ENCODE measurements at places on chromosomes 11 and 22.

GRCh38 chr11:105975128-105975527 is 46.9 kb downstream of the MSANTD4 start:
- no peak for DNase-seq

DNA sequence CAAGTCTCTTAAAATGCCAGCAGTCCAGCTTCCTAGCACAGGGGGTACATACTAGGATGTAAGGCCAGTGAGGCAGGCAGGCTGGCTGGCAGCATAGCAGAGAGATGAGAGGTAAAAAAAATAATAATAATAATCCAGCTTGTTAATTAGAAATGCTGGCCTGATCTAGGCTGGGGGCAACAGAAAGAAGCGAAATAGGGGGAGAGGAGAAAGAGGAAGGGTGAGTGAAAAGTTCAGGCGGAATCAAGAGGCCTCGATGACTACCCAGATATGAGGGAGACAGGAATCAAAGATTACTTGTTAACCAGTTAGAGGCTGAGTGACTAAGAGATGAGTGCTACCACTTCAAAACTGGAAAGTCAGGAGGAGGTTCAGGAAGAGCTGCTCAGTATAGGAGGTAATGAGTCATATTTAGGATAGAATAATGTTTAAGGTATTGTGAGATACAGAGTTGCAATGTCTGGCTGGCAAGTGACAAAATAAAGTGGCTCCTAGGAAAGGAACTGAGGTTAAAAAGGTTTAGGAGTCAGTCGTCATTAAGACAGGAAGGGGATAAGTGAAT is 2.8 kb downstream of the ALKBH8 start:
- DNase-seq: no peak

- DNase-seq: no peak
Observed at GRCh38 chr11:30254307-30255298, 23.8 kb downstream of the FSHB start.

DNA sequence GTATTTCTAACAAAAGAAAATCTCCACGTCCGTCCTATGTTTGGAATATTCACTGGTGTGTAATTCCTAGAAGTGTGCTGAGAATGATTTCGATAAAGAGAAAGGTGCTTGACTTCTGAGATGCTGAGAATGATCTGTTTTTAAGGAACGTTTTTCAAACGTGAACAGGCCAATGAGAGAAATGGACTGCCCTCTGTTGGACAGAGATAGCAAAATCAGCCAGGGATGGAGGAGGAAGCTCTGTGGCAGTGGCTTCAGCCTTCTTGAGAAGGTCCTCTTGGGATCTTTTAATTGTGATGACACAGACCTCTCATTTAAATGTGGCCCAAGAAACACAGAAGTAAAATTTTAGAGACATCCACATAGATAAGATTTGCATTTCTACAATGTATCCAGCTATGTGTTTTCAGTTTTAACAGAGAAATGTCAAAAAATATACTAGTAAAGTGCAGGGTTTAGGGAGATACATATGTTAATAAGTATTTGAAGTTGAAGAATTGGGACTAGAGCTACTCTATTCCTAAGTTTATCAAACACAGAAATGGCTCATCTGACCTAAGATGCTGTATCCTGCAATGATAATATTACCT is 84.0 kb upstream of the RCN1 start:
- no peak for DNase-seq

DNA sequence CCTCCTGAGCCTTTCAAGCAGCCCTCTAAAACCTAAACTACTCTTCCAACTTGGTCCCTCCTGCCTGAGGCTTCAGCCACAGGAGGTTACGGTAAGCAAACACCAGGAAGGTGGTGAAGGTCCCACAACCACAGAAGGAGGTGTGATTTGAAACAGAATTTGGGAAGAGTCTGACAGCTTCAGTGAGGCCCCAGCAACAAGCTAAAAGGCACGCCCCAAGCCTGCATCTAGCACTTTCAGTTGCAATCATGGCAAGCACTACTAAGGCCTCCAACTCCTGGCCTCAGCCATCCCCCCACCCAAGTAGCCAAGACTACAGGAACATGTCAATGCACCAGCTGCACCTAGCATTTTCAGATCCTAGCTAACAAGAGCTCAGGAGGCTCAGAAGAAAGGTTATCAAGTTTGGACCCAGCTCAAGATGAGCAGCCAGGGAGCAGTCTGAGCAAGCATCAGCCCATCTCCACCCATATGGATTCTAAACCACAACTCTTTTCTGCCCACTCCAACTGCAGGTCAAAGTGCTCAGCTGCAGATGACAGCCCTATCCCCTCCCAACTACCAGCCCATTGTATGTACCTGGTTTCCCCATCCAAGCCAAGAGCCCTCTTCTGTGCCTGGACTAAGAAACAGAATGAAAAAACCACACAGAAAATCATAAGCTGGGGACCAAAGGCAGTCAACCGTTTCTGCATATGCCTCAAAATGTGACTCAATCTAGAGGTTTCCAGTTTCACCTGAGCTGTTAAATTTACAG is 10.4 kb upstream of the AHNAK start:
- DNase-seq: no peak

DNA sequence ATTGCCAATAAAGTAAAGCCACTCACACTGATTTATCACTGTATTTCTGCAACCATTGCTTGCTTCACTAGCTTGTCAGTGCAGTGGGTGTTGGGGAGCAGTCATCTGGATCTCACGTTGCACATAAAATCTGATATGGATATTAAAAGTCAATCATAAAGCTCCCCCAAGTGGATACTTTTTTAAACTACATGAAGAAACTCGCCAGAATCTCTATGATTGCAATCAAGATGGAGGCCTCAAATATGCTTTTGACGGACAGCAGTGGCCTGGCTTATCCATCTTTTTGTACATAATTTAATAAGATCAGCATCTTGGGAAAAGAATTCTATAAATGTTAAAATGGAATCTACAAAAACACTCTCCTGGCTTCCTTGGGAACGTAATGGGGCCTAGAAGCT is 137.7 kb downstream of the WT1 start:
- no peak for DNase-seq

DNA sequence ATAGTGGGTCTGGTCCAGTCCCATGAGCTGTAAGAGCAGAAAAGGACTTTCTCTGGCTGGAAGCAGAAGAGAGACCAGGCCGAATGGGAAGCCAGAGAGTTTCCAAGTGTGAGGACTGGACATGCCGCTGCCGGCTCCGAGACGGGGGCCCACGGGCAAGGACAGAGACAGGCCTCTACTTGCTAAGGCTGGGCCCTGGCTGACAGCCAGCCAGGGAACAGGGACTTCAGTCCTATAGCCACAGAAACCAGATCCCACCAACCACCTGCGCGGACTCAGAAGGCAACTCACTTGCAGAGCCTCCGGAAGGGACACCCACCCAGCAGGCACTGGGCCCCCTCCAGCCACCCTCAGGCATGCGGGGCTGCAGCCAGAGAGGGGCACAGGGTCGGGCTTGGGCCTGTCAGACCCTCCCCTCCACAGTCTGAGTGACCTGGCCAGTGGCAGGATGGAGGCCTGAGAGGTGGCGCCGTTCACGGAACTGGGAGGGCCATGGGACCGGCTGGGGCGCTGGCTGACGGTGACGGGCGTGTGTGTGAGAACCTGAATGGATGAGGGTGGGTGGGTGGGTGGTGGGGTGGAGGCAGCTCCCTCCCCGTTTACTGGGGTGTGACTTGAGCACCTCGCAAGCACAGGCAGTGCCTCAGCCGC is 47.8 kb upstream of the A4GALT start:
- DNase-seq: no peak

GRCh38 chr22:46845296-46846149 is 83.1 kb downstream of the TBC1D22A start:
- no peak for DNase-seq

GRCh38 chr11:61916737-61917333 is 531 bp downstream of the RAB3IL1 start:
- DNase-seq: no peak

DNA sequence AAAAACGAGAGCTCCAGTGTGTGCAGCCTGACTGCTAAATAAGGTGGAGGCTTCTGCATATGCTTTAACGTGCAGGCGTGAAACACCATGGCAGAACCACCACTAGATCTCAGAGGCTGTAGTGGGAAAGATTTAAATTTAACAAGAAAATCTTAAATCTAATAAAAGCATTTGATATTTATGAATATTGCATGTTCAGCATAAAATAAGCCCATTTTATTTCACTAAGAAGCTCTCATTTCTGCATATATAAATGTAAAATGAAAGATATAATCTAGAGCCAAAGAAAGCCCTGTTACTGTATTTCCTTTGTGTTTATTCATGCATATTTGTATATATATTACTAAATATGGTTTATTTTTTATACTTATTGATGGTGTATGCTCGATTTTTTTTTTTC is 188.3 kb downstream of the DDX10 start:
- DNase-seq: no peak

DNA sequence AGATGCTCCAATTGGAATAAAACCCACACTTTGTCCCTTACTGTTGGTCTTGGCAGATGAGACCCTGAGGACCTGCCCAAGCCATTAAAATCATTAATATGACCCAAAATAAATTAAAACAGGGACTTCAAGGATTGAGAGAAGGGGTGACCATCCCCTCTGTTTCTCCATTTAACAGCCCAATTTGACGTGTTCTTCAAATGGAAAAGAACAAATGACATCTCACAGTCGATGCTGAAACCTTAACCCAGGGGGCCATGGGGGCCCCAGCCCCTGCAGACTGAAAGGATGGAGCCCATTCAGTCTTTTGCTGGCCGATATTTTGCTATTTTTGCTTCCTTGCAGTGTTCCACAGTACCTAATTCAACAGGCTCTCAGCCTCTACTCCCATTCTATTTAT is 20.5 kb downstream of the ZNF74 start:
- DNase-seq: no peak

GRCh38 chr11:108559904-108560303 is 33.7 kb downstream of the EXPH5 start:
- no peak for DNase-seq

DNA sequence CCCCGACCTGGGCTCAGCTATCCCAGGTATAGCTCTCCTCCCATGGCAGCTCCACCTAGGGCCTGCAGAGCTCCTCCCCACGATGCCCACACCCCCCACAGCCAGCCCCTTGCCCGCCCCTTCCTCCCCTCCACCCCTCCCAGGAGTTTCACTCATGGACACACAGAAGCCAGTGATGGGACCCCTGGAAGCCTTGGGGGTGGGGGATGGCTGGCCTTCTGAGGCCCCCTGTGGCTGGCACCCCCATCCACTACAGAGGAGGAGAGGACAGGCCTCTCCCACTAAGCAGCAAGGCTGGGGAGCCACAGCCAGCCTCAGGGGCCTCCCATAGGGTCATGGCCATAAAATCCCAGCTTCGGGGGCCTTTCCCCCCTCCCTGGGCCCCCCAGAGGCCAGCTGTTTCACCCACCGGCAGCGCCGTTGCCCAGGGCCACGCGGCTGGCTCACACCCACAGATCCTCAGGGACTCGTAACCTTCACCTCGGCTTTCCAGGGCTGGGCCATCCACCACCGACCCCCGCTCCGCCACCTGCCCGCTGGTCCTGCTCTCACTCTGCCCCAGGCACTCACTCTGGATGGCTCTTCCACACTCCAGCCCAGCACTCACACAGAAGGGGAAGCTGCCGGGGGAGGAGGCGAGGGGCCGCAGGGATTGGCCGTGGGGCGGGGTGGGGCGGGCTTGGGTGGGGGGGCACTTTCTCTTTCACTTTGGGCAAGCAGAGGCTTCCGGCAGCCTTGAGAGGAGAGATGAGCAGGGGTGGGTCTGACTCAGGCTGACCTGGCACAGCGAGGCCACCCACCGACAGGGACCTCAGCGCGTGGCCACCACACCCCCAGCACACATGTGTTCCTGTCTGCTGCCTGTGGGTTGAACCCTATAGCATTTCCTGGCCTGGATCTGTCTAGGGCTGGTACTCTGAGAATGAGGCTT is 2.2 kb downstream of the SLC25A22 start:
- peak; percentile 55 for DNase-seq

DNA sequence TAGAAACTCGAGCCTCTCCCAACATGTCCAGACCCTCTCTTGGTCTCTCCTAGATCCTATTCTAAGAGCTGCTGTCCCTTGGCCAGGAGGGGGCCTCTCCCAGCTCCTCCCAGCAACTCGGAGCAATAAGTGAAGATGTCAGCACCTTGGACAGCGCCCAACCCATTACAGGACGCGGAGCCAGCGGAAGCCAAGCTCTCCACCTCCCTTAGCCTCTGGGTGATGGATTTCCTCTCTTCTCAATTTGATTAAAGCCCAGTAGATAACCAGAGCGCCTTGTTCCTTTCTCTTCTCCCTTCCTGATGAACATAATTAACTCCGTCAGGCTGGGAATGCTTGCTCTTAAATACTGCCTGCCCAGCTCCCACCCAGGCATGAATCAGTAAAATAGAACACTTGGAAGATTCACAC is 26.2 kb upstream of the TPBGL start:
- DNase-seq: peak; percentile 58

- DNase-seq: no peak
Observed at GRCh38 chr22:30864441-30865420, 103.8 kb downstream of the MORC2 start.

DNA sequence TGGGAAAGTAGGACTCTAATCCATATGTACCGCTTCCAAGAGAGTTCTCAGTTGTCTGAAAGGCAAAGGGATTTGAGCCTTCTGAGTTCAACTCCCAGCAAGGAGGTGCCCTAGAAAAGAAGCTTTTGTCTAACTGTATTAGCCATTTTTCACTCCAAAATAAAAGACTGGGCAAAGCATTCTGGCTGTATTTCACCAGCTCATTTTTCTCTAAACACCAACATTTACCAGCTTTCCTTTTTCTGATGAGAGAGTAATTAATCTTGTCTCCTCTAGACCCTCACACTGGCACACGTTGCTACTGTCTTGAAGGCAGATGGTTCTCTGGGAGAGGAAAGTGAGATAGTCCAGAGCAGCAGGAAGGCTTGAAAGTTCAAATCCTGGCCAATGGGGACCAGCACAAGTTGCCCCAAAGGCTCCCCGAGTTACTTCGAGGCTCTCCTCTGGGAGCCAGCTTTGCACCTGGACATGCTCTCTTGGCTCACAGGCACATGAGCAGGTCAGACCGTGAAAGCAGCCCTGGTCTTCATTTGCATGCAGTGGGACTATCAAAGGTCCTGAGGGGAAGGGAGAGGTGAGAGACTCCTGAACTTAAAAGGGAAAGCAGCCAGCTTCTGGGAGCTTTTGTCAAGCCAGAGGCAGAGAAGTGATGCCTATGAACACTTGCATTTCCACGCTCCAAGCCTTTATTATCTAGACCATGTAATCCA is 100.0 kb downstream of the NTM start:
- DNase-seq: no peak

GRCh38 chr22:18085188-18085587 is 7.4 kb downstream of the PEX26 start:
- DNase-seq: no peak

- DNase-seq: no peak
Observed at GRCh38 chr22:22043296-22044078, 60.9 kb upstream of the TOP3B start.

DNA sequence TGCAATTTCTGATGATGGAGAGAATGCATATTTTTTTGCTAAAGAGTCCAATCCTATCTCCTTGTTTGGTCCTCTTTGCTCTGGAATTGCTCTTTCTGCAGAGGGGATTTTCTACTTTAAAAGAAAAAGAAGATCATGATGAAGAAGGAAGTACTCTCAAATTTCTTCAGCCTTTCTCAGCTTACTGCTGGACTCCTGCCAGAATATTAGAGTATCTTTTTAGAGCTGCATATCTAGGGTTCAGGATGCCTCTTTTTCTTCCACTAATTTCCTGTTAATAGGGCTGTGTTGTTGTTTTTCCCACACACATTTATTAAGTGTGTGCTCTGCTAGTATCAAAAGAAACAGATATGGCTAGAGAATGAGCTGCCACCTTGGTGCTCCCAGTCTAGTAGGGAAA is 18.2 kb downstream of the UBASH3B start:
- DNase-seq: no peak
